ENCODE measurements at places on chromosomes 11 and 22. TPM values are rescaled to one million over a fixed set of nuclear protein-coding genes. Genes with fewer than 3 reads are reported as not detected.

DNA sequence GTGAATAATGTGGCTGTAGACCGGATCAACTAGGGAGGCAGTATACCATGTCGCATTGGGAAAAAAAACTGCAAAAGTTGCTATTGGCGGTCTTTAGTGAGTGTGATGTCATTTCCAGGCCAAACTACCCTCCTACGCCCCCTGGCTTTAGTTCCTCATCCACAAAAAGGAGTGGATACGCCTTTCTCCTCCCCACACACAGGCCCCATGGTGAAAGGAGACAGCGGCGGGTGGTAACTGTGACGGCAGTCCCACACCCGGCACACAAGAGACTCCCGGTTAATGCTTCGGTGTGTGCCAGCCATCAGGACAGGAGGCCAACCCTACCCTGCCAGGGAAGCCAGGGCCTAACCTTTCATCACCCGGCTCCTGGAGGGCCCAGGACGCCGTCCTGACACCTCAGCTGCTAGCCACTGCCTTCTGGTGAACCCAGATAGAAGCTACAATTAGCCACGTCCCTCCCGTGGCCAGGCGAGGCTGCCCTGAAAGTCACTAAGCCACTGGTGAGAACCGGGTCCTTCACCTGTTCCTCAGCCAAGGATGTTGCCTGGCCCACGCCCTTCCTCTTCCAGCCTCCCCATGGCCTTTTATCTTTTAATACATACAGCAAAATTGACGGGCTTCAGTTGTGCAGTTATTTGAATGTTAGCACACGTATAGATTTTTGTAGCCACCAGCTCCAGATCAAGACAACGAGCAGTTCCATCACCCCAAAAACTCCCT, 10.8 kb downstream of the TP53I11 start:
- H3K4me1 ChIP-seq, result peaks cover 9% of the 10 kb centered on the region
- no peak overlapping the region for H3K4me3 ChIP-seq
- H3K27me3 ChIP-seq, result no peaks in the 10 kb centered on the region
- H3K36me3 ChIP-seq, result peaks cover 58% of the 10 kb centered on the region
- peak; percentile 85 for DNase-seq
- no peak overlapping the region for H3K27ac ChIP-seq

DNA sequence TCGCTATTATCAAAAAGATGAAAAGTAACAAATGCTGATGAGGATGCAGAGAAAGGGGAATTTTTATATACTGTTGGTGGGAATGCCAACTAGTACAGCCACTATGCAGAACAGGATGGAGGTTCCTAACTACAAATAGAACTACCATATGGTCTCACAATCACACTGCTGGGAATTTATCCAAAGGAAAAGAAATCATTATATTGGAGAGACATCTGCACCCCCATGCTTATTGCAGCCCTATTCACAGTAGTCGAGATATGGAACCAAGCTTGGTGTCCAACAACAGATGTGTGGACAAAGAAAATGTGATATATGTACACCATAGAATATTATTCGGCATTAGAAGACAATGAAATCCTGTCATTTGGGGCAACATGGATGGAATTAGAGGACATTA, 19.6 kb upstream of the POU2AF2 start:
- H3K27ac ChIP-seq, result no peak overlapping the region
- DNase-seq, result no peak
- no peak overlapping the region for H3K4me3 ChIP-seq
- H3K36me3 ChIP-seq, result no peaks in the 10 kb centered on the region

DNA sequence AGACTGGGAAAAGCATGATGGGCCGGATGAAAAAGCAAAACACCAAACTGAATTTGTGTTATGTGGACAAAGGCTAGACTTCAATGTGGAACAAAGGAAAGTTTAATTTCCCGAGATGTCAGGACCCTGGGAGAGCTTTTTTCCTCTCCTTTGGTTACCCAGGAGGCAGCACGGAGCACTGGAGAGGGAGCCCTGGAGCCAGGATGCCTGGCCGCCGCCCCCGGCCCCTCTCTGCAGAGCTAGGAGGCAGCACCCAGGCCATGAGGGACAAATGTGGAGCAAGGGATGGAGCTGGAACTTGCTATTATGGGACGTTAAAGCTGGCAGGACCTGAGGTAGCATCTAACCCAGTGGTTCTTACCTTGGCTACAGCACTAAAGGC, 108.9 kb downstream of the MORC2 start:
- H3K27ac ChIP-seq, result no peak overlapping the region
- no peaks in the 10 kb centered on the region for H3K36me3 ChIP-seq
- no peaks in the 10 kb centered on the region for H3K27me3 ChIP-seq
- H3K4me3 ChIP-seq, result no peak overlapping the region
- DNase-seq, result no peak
- H3K4me1 ChIP-seq, result peaks cover 6% of the 10 kb centered on the region

- no peaks in the 10 kb centered on the region for H3K4me1 ChIP-seq
- no peak for DNase-seq
- H3K27me3 ChIP-seq, result no peaks in the 10 kb centered on the region
- H3K36me3 ChIP-seq, result peaks cover 56% of the 10 kb centered on the region
- H3K27ac ChIP-seq, result no peak overlapping the region
Measured at GRCh38 chr22:40261783-40262182, 84.1 kb downstream of the TNRC6B start.

DNA sequence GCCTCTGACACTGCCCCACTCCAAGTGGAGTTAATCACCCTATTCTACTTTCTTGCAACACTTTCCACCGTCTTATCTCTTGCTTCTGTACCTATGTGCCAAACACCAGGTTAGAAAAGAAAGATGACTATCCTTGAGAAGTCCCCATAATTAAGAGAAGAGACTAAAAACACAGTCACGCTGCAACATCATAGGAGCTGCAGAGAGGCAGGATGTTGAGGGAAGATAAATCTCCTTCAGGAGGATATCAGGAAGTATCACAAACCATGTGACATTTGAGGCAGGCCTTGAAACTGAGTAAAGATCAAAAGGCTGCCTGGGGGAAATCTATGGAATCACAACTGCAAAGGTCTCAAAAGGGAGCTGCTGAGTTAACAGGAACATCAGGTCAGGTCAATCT, 24.8 kb downstream of the GAB2 start:
- H3K4me1 ChIP-seq, result peaks cover 18% of the 10 kb centered on the region
- H3K4me3 ChIP-seq, result no peak overlapping the region
- no peak for DNase-seq
- peaks cover 24% of the 10 kb centered on the region for H3K36me3 ChIP-seq

- H3K4me3 ChIP-seq, result no peak overlapping the region
- no peaks in the 10 kb centered on the region for H3K36me3 ChIP-seq
Measured at GRCh38 chr11:119185981-119186634, 833 bp downstream of the NHERF4 start.

GRCh38 chr11:59062602-59063529, 23.2 kb upstream of the GLYATL1B start:
- no peaks in the 10 kb centered on the region for H3K36me3 ChIP-seq
- no peak for DNase-seq
- no peak overlapping the region for H3K4me3 ChIP-seq
- no peak overlapping the region for H3K27ac ChIP-seq
- H3K27me3 ChIP-seq, result no peaks in the 10 kb centered on the region
- no peaks in the 10 kb centered on the region for H3K4me1 ChIP-seq

DNA sequence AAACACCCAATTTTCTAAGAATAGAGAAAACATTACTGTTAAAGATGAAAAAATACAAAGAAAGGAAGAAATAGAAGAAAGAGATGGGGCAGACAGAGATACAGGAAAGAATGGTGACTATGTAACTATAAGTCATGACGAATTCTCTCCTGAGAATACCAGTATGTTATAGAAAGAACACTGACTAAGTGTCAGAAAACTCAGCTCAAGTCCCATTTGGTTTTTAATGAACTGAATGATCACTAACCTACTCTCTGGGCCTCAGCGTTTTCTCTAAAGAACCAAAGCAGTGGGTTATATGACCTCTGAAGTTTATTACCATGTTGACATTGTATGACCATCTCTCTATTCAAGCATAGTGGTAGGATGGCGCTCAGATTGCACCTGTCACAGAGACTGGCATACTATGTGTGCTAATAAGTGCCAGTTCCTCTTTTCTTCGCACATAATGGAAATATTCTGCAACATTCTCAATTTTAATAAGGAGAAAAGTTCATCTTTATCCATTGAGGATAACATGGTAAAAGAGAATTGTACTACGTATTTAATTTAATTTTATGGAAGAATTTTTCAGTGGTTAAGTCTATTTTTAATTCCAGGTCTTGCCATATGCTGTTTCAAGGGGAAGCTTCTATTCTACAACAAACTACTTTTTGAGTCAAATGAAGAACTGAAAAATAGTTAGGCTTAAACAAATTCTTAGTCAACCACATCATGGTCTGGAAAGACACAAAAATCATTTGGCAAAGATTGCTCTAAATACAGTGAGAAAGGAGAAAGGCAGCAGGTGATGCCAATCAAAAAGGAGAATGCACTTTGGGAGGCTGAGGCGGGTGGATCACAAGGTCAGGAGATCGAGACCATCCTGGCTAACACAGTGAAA, 25.0 kb upstream of the EED start:
- H3K27me3 ChIP-seq, result no peaks in the 10 kb centered on the region
- no peak for DNase-seq
- H3K36me3 ChIP-seq, result no peaks in the 10 kb centered on the region
- H3K4me3 ChIP-seq, result no peak overlapping the region
- no peak overlapping the region for H3K27ac ChIP-seq

GRCh38 chr22:50705219-50705691, 32.6 kb downstream of the SHANK3 start:
- H3K4me1 ChIP-seq, result no peaks in the 10 kb centered on the region
- DNase-seq, result peak; percentile 92
- H3K27me3 ChIP-seq, result no peaks in the 10 kb centered on the region
- no peaks in the 10 kb centered on the region for H3K36me3 ChIP-seq
- no peak overlapping the region for H3K27ac ChIP-seq

DNA sequence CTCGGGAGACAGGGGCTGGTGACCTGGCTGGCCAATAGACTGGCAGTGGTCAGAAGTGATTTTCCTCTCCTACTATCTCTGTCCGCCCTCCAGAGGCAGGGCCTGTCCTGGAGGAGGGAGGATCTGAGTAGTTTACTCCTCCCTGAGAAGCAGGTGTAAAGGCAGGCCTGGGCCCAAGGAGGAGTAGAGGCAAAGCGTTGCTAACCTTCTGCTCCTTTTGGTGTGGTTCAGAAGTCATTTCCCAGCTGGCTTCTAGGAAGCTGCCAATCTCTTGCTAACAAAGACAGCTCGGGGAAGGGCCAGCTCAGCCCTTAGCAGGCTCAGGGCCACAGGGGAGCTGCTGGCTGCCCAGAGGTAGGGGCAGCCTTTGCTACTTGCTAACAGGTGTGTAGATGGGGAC, 151.1 kb upstream of the NECTIN1 start:
- H3K27me3 ChIP-seq, result peaks cover 7% of the 10 kb centered on the region
- H3K27ac ChIP-seq, result no peak overlapping the region
- H3K4me3 ChIP-seq, result no peak overlapping the region
- peaks cover 10% of the 10 kb centered on the region for H3K4me1 ChIP-seq

The HTR3A gene
- total RNA-seq, result 1.3 TPM

DNA sequence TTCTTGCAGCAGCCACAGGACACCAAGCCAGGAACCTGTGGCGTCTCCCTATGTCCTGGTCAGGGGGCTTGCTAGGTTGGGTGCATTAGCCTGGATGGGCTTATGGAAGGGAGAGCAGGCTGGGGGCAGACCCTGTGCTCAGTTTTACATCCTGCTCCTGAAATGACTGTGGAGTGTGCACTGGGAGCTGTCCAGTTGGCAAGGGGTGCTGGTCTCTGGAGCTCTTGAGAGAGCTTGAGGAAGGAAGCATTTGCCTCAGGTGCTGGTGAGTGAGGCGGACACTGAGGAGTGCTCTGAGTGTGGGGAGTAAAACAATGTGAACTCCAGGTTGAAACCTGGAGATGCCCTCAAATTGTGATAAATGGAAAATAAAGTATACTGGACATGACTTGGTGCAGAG, 3.4 kb downstream of the SCGB1D4 start:
- DNase-seq, result peak; percentile 83
- no peaks in the 10 kb centered on the region for H3K36me3 ChIP-seq
- no peak overlapping the region for H3K4me3 ChIP-seq
- no peaks in the 10 kb centered on the region for H3K27me3 ChIP-seq
- H3K4me1 ChIP-seq, result no peaks in the 10 kb centered on the region
- no peak overlapping the region for H3K27ac ChIP-seq

DNA sequence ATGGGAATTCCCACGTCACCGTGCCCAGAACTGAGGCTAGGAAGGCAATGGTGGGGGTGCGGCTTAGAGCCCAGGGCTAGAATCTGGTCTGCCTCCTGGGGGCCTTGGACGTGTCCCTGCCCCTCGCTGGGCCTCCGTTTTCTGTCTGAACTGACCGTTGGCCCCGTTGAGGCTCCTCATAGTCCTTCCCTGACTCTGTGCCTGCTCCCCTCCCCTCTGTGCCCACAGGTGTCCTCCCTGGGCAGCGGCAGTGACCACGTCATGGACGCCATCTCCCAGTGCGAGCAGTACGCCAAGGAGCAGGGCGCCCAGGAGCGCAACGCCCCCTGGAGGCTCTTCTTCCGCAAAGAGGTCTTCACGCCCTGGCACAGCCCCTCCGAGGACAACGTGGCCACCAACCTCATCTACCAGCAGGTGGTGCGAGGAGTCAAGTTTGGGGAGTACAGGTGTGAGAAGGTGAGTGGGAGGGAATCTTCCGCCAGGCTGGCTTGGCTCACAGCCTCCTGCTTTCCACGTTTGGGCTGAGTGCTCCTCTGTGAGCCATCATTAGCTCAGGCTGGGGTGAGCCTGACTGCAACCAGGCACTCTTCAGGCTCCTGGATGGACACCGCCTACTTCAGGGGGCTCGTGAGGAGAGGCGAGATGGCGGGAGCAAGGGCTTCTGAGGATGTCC, 63.9 kb downstream of the MYO7A start:
- DNase-seq, result peak; percentile 98
- peaks cover 3% of the 10 kb centered on the region for H3K4me1 ChIP-seq
- H3K27me3 ChIP-seq, result no peaks in the 10 kb centered on the region
- H3K27ac ChIP-seq, result no peak overlapping the region
- no peaks in the 10 kb centered on the region for H3K36me3 ChIP-seq

The PPP2R1B gene
- 90.5 TPM for total RNA-seq

The TOP3B gene
- 68.8 TPM for total RNA-seq

The MMP11 gene
- 18.1 TPM for total RNA-seq

DNA sequence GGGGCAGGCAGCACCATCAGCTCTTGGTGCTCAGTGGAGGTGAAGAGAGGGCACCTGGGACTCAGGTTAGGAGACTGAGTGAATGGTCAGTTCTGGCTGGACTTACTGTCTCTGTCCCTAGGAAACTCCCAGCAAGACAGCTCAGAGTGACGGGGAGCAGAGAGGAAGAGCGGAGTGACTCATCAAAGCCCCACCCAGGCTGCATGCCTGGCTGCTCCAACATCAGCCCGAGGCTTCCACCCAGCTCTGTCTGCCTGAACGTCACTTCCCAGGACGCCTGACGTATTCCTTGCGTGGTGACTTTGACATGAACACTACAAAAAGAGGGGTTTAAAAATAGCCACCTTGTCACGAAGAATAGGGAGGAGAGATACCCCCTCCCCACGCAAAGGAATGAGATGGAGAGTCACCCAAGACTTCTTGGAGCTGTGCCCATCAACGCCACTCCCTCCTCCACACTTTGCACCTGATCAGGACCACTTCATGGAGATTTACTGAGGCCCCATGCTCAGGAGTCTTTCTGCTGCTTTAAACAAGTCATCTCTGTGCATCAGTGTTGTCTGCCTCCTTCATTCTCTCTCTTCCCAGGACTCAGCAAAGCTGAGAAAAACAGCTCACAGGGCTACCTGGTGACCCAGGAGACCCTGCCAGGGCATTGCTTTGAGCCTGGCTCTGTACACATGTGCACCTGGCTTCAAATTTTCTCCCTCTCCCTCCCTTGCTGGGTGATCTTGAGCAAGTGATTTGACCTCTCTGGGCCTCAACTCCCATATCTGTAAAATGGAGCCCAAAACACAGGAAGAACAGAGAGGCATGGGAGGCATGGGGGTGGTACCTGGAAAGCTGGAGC, 83.1 kb downstream of the MN1 start:
- H3K4me3 ChIP-seq, result no peak overlapping the region
- no peaks in the 10 kb centered on the region for H3K36me3 ChIP-seq
- DNase-seq, result peak; percentile 70
- no peak overlapping the region for H3K27ac ChIP-seq

The OR52A5 gene
- 0.13 TPM for total RNA-seq
